Uterine smooth muscle cell (primary cell): ENCODE measurements at places on chromosomes 7 and 10. TPM values are rescaled to one million over a fixed set of nuclear protein-coding genes. Genes with fewer than 3 reads are reported as not detected.

MYOF gene
- total RNA-seq = 250 and 346 TPM in 2 replicates

SAMD9L gene
- 11.5 and 15.4 TPM in 2 replicates for total RNA-seq

PDLIM1 gene
- total RNA-seq = 1.2 and 4.8 TPM in 2 replicates

EVX1 gene
- total RNA-seq = under 0.01 TPM in 1 of 2 replicates, not detected in the other

HTR7 gene
- total RNA-seq = 0.87 and 1.1 TPM in 2 replicates

TSPAN14 gene
- 13.0 and 21.6 TPM in 2 replicates for total RNA-seq

NEUROG3 gene
- total RNA-seq = not detected in 2 replicates

PON1 gene
- total RNA-seq = not detected in 2 replicates

AKR1C1 gene
- total RNA-seq = 72.2 and 86.1 TPM in 2 replicates

WEE2 gene
- not detected in 2 replicates for total RNA-seq

GPNMB gene
- 145 and 280 TPM in 2 replicates for total RNA-seq

NANOS1 gene
- total RNA-seq = under 0.01 and 0.37 TPM in 2 replicates

BTBD16 gene
- total RNA-seq = not detected in 2 replicates

IFIT3 gene
- 28.9 and 36.6 TPM in 2 replicates for total RNA-seq

ADK gene
- total RNA-seq = 62.2 and 103 TPM in 2 replicates

SPDYE2B gene
- total RNA-seq = not detected in 2 replicates

IDI2 gene
- not detected in 2 replicates for total RNA-seq

CPN1 gene
- total RNA-seq = not detected in 2 replicates

SLC16A9 gene
- total RNA-seq = 1.1 and 1.2 TPM in 2 replicates

NUTM2E gene
- not detected in 2 replicates for total RNA-seq

MYH16 gene
- 0.12 and 0.33 TPM in 2 replicates for total RNA-seq

STEAP1B gene
- total RNA-seq = 10.7 and 23.6 TPM in 2 replicates

RET gene
- total RNA-seq = 1.9 and 3.5 TPM in 2 replicates

TFAM gene
- 24.6 and 30.0 TPM in 2 replicates for total RNA-seq

ZCWPW1 gene
- 1.4 TPM in 2 replicates for total RNA-seq

SLC18A3 gene
- not detected in 2 replicates for total RNA-seq

STEAP2 gene
- 16.8 and 19.0 TPM in 2 replicates for total RNA-seq

BMI1 gene
- 47.4 and 61.3 TPM in 2 replicates for total RNA-seq

STEAP1 gene
- total RNA-seq = 32.6 and 65.6 TPM in 2 replicates

NT5C3A gene
- total RNA-seq = 21.6 and 30.2 TPM in 2 replicates

PKD1L1 gene
- under 0.01 TPM in 2 replicates for total RNA-seq

FAM221A gene
- 2.0 and 2.4 TPM in 2 replicates for total RNA-seq

DGKB gene
- 8.1 and 10.8 TPM in 2 replicates for total RNA-seq

BNIP3 gene
- 200 and 232 TPM in 2 replicates for total RNA-seq

TMEM196 gene
- total RNA-seq = not detected in 2 replicates

CHN2 gene
- total RNA-seq = 0.44 and 0.87 TPM in 2 replicates

CEP41 gene
- total RNA-seq = 10.2 and 17.2 TPM in 2 replicates

TMEM225B gene
- 0.55 and 1.2 TPM in 2 replicates for total RNA-seq

ABCB1 gene
- 0.50 and 1.3 TPM in 2 replicates for total RNA-seq

CCDC146 gene
- 0.87 and 1.1 TPM in 2 replicates for total RNA-seq

SLC39A12 gene
- under 0.01 TPM in 1 of 2 replicates, not detected in the other for total RNA-seq

TBXAS1 gene
- 0.62 TPM in 1 of 2 replicates, not detected in the other for total RNA-seq

ADAM22 gene
- total RNA-seq = 0.75 and 0.89 TPM in 2 replicates

CYP2C19 gene
- not detected in 2 replicates for total RNA-seq

MYL10 gene
- not detected in 2 replicates for total RNA-seq

CDK14 gene
- total RNA-seq = 49.6 and 57.8 TPM in 2 replicates

PDGFA gene
- total RNA-seq = 7.3 and 20.4 TPM in 2 replicates

HOXA5 gene
- total RNA-seq = 0.66 and 0.75 TPM in 2 replicates

GAD2 gene
- not detected in 2 replicates for total RNA-seq

KCP gene
- total RNA-seq = 0.55 and 5.2 TPM in 2 replicates
